ENCODE measurements at places on chromosomes 1 and 21.

GRCh38 chr1:70767377-70767776 lies 280.2 kb downstream of the PTGER3 start:
- no peak for DNase-seq

DNA sequence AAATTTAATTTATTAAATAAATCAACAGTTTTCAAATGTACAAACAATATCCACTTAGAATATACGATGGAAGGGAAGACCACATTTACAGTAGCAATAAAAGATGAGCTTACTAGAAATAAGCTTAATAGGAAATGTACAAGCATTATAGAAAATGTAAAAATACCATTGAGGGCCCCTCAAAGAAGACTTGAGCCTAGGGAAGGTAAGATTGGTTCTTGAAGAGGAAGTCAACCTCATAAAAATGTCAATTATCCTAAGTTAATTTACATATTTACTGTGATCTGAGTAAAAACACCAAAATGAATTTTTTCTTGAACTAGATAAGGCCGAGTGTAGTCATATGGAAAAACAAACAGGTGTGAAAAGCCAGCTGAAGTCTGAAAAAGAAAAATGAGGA lies 39.7 kb upstream of the TRIM67 start:
- DNase-seq: no peak

DNA sequence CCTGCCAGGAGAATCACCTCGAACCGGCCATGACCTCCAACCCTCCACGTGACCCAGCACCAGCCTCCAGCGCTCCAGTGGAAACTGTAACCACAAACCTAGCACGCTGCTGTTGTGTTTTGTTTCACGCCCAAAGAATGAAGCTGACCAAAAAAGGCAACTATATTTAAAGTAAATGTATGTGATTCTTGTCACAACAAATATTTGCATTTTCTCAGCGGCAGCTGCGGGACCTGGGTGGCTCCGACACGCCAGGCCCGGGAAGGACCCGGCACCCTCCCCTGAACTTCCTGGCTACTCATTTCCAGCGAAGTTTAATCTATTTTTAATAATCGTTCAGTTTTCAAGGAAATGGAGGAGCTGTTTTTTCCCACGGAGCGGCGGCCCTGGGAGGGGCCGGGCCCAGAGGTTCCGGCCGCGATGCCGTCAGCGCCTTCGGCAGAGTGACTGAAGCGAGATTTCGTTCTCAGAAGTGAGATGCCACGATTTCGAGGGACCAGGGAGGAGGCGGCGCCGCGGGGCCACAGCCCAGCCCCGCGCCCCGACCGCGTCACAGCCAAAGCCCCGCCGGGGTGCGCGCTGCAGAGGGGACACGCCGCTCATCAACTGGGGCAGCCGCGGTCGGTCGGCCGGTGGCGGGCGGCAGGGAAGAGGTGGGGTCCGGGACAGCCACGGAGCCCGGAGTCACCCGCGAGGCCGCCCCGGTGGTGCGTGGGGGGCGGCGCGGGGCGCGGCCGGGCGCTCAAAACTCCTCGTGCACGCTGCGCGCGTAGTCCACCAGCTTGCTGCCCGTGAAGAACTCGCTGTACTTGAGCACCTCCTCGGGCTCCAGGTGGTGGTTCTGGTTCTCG lies 3.0 kb upstream of the TNFRSF4 start:
- DNase-seq: no peak

DNA sequence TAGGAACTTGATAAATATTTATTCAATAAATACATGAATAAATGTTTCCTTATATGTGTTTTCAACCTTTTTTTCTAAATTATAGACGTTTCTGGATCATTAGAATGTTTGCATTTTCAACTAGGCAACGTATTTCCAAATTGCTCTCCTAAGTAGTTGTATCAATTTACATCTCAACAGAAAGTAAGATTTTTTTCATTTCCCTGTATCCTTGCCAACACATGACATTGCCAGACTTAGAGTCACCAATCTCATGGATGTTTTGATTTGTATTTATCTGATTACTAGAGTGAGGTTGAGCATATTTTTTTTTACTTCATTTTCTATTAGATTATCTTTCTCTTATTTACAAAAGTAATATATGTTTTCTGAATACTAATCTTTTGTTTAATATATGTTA lies 22.2 kb upstream of the SMG7 start:
- DNase-seq: no peak

GRCh38 chr1:154801234-154802011 lies 68.7 kb downstream of the KCNN3 start:
- DNase-seq: no peak

DNA sequence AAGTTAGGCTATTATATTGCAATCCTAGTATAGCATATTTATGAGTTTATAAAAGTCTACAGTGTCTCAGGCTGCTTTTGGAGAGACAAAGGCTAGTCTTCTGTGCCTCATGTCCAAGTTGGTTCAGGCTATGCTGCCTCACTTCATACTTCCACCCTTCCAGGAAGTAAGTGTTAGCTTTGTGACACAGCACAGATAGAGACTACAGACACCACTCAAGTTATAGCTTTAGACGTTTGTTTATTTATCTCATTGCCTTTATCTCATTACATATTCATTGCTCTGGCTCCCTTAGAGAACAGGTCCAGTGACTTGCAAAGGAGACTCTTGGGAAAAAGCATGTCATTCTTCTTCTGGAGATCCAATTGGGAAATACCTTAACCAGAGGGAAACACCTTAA lies 22.6 kb upstream of the GBP4 start:
- no peak for DNase-seq

DNA sequence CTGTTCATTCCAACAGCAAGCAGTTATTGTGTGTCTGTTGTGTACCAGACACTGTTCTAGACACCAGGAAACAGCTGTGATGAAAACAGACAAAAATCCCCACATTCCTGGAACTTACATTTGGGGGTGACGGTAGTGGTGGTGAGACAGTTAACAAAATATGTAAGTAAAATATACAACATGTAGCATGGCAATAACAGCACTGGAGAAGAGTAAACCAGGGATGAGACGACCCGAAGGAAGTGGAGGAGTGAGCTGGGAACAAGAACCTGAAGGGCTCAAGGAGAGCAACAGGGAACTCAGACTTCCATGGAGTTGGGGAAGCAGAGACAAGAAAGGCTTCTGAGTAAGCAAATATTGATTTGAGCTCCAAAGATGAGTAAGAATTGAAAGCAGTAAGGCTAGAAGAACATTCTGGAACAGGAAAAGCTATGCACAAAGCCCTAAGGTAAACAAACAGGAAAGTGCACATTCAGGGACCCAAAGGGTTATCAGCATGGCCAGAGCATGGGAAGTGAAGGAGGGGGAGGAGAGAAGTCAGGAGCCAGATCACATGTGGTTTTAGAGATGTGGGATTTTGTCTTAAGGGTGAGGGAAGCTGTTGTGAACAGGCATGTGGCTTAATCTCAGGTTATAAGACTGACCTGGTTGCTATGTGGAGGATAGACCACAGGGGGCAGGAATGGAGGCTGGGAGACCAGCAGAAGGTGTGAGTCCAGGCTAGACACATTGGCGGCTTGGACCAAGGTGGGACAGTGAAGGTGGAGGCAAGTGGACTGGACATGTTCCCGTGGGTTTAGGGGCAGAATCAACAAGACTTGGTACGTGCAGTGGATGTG lies 7.3 kb downstream of the CSF1 start:
- no peak for DNase-seq

GRCh38 chr1:23522244-23522982 lies 8.6 kb downstream of the E2F2 start:
- DNase-seq: no peak

GRCh38 chr1:48003741-48004531 lies 6.8 kb upstream of the TRABD2B start:
- DNase-seq: peak; percentile 45

DNA sequence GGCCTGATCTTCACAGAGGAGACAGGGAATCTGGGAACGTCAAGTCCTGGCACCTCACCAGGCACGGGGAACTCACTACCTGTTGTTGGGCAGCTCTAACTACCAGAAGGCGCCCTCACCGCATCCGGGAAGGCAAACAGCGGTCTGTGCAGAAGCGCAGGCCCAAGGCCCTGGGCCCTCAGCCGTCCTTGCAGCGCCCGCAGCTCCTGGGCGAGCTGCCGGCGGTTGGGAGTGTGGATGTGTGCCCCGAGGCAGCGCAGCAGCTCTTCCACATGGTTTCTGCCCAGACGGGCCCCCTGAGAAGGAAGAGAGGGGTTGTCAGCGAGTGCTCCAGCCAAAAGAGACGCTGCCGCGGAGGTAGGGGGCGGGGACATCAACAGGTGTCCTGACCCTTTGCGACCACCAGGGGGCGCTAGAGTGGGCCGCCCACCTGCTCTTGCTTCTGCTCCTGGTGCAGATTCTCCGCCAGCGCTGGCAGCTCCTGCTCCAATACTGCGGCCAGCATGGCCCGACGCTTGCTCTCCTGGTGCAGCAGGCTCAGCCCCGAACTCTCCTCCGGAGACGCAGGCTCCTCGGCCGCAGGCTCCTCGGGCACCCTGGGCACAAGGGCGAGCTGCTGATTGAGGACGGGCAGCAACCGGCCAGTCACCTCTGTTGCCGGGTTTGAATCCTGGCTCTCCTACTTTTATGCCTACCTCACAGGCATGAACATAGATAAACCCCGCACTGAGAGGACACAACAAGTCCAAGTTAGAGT lies 9.3 kb downstream of the MAP3K6 start:
- peak; percentile 69 for DNase-seq

DNA sequence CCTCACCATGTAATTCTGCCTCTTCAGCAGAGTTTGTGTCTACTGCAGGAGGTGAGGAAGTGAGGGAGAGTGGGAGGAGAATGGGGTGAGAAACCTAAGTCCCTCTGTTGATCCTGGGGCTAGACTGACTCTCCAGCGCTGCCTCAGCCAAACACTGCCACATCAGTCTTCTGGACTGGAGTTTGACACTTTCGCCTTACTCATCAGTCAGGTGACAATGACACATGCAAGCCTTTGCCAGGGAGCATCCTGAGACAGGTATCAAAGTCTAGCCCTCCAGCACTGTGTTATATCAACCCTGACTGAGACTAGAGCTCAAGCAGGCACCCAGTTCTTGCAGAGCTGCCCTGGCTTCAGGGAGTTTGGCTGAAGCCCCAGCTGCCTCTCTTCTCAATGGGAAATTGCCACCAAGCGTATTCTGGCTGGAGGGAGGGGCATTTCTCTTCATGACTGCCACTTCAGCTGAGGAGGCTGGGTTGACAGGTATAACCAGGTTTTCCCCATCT lies 33.3 kb upstream of the SUCO start:
- no peak for DNase-seq

All from neuronal stem cell (in vitro differentiated cells).